ENCODE measurements at places on chromosomes 4 and X. TPM values are rescaled to one million over a fixed set of nuclear protein-coding genes. Genes with fewer than 3 reads are reported as not detected.

- no peak for DNase-seq
Observed at GRCh38 chr4:113781439-113782040, 20.0 kb upstream of the CAMK2D start.

Gene CYBB
- 0.61 TPM for total RNA-seq

Gene FGF13
- total RNA-seq, result 34.2 TPM

DNA sequence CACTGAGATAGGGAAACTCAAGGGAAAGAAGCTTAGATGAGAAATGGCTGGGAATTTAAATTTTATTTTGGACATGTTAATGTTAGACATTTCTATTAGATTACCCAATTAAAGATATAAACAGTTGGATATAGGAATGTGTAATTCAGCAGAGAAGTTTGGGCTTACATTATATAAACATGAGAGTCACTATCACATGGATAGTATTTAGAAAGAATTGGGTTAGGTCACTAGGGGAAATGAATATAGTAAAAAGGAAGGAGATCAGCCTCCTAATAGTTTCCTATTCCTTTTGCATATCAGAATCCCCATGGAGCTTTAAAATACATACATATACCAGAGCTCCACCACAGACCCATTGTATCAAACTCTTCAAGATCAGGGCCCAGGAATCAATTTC lies 19.6 kb upstream of the CXCL5 start:
- no peak for DNase-seq

DNA sequence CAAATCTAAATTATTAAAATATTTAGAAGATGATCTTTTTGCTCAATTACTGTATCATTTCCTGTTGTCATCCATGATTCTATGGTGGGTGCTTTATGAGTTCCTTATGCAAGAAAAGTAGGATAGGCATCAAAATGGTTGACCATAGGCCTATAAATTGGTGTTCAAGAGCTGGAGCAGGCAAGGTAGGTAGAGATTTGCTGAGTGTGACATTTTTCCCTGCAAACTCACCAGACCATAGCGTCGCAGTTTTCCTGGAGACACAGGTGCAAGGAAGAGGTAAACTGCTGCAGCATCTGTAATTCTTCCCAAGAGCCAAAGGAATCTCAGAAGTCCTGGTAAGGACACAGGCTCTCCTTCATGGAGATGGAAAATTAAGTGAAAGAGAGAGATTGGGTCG lies 33.7 kb upstream of the DCLK2 start:
- DNase-seq, result no peak

All from glutamatergic neuron (in vitro differentiated cells).